ENCODE measurements at places on chromosomes 3 and 15.
A peak's percentile ranks its signal among the peaks of the same experiment; 100 is the strongest.

GRCh38 chr3:160941885-160942494 is 163.2 kb downstream of the B3GALNT1 start:
- DNase-seq = peak; percentile 79

GRCh38 chr3:141511361-141511760 is 24.5 kb downstream of the RASA2 start:
- DNase-seq = no peak

GRCh38 chr3:123188058-123188457 is 13.7 kb upstream of the SEC22A start:
- DNase-seq = no peak

DNA sequence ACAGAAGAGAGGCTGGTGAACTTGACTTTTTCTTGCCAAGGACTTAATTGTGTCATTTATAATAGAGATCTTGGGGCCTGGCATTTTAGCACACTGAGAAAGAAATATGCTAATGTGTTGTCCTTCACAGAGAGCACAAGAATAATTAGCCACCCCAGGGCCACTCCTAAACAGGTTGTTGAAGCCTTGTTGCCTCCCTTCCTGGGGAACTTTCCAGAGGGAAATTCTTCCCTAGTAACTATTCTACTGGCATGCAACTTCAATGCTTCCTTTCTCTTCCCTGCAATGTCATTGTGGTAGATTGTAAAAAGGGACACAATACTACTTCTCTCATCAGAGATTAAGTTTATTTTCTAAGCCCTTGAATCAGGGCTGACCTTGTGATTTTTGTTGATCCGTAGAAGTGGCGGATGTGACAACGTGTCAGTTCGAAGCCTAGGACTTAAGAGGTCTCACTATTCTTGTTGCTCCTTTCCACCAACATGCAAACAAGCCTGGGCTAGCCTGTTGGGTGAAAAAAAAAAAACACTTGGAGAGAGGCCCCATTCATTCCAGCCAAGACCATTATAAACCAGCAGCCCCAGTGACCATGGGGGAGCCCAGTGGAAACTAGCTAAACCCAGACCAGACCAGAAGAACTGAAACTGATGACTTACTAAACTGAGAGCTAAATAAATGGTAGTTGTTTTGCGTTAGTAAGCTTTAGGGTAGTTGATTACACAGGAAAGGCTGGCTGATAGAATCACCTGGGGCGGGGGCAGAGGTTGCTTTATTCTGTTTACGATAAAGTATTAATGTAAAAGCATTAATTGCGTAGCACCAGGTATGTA is 287.2 kb downstream of the SHQ1 start:
- DNase-seq = no peak

DNA sequence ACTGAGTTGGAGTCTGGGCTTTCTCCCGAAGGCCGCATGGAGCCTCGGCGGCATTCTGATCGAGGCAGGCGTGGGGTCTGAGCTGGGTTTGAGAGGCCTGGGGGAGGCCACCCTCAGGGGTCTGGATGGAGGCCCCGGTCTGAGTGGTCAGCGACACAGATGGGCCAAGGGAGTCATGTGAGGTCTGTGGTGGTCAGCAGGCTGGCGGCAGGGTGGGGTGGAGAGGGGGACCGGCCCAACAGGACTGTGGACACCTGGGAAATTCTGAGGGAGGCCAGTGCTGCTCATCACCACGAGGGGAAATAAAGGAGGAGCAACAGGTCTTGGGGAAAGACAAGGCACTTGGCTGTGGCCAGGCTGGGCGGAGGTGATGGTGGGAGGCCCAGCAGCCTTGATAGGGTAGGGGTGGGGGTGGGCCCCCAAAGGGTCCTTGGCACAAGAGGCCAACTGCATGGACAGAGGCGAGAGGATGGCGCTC is 16.2 kb downstream of the CTSH start:
- DNase-seq = no peak

DNA sequence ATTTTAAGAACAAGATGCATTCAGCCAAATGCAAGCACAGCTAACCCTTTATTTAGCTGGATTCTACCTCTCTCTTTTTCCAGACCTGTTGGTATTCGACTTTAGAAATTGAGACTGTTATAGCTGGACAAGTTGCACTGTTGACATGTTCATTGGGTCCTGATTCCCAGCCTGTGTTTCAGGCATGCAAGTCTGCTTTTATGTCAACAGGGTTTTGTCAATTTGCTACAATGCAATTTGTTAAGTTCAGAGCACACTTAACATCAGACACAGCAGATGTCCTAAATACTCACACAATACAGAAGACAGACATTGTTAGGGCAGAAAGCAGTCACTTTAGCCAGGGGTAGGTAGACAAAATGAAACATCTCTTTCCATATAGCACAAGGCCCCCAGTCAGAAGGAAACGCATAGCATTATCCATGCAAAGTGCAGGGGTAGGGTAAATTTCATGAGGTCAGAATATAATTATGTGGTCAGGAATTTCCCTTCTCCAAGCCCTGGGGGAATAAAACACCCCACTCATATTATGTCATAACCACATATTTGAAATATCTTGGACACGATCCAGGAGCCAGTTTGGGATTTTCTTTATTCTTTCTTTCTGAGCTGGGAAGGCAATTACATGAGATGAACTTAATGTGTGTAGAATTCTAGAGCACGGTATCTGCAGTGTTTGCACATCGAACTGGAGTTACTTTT is 504.1 kb downstream of the NTRK3 start:
- no peak for DNase-seq

- DNase-seq = no peak
Measured at GRCh38 chr3:118942671-118943070, 92.0 kb downstream of the IGSF11 start.

DNA sequence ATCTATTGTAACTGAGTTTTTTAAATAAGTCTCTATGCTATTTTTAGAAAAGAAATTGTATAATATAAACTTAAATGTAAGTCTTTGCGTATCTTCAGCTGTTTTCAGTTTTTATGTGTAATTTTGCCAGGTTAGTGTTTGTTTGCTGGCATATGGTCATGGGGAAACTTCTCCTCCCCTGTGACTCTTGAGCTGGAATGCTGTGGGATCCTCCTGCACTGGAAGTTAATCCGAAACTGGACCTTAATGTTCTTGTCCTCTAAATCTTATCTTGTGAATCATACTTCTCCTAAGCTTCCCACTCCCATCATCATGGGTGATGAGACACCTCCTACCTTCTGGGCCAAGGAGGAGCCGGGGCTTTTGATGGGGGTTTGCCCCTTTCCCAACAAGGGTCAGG is 52.4 kb upstream of the CHST2 start:
- no peak for DNase-seq

GRCh38 chr15:24772266-24772665 is 96.7 kb downstream of the NPAP1 start:
- no peak for DNase-seq

DNA sequence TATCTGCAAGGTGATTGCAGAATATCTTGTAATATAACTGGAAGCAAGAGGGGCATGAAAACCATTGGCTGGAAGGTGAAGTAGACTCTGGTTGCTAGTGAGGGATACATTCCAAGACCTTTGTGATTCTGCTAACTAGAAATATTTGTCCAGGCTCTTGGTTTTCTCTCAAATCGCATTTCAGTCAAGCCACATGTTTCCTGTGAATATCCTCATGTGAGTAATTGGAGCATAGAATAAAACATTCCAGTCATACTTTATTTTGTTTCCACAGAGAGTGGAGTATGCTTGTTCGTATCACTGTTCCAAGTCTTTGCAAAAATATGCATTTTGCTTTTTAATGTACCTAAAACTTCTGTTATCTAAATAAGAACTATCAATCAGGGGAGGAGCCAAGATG is 850.0 kb downstream of the EPHA3 start:
- no peak for DNase-seq

DNA sequence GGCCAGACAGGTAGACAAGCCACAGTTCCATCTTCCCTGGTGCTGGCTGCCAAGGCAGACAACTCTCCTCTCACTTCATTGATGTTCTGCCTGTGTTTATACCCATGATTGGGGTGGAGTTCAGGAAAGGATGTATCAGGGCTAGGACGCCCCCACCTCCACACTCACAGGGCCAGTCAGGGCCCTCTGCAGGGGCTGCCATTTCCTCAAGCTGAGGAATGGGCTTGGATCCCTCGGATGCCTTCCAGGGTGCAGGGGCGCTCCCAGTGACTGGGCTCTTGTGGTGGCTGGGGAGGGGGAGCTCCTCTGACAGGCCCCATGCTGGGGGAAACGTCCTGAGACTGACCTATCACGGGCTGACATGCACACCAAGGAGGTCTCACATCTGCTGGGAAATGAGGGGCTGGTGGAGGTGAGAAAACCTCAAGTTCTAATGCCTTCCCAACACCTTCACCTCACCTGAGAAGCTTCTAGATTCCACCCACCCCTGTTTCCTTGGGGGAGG is 31.4 kb downstream of the SEMA7A start:
- DNase-seq = no peak

GRCh38 chr3:71142441-71143161 is 440.9 kb downstream of the FOXP1 start:
- DNase-seq = no peak

- DNase-seq = no peak
Measured at GRCh38 chr3:124652009-124652408, 78.2 kb upstream of the UMPS start.

DNA sequence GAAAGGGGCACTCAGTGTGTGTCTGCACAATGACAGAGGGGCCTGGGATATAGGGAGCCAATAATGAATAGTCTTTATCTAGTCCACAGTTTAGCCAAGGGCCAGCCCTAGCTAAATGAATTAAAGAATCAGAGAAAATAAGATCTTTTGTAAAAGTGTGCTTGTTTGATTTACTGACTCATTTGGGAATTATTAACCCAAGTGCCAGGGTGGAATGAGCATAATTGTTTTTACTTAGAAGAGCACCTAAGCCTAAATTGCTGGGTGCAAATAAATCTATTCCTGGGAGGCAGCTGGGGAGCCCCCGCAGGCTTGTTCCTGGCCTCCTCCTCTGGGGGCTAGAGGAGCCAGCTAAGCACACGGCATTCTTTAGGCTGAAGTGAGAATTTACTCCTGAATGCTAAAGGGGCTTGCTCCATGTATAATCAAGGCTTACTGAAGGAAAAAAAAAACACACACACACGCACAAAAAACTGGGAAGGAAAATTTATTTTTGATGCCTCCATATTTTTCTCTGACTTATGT is 405.3 kb upstream of the SUCLG2 start:
- DNase-seq = no peak

- DNase-seq = no peak
Measured at GRCh38 chr3:42853739-42854302, 21.9 kb downstream of the CYP8B1 start.

DNA sequence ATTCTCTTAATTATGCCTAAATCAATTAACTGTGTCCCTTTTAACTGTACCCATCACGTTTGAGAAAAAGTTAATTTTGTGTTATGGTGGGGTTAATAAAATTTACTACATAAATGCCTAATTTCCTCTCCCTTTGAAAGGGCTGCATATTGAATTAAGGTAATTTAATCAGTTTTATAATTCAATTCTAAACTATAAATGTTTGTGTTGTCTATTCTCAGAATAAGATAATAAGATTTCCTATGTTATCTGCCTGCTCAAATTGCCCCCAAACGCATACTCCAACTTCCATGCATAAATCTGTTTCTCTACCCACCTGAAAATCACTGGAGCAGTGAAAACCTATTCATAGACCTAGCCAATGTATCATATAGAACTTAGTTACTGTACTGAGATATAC is 1716.1 kb downstream of the SI start:
- no peak for DNase-seq

- DNase-seq = peak; percentile 24
Measured at GRCh38 chr3:122356402-122356801, 26.6 kb downstream of the MIX23 start.

- DNase-seq = no peak
Measured at GRCh38 chr15:57354436-57355123, 21.7 kb upstream of the CGNL1 start.

- DNase-seq = peak; percentile 32
Measured at GRCh38 chr3:129602730-129603560, 3.5 kb downstream of the PLXND1 start.

DNA sequence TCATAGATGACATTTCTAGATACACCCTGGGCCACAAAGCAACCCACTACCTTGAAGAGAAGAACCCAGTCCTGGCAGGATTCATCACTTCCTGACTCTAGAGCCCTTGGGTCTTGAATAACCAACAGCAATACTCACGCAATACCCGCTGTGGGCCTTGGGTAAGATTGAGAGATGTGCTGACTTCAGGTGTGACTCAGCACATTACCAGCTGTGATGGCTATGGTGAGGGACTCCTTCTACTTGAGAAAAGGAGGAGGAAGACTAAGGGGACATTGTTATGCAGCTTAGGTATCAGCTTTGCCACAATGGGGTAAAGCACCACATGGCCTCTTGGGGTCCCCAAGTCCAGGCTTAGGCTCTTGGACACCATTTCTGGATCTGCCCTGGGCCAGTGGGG is 14.9 kb downstream of the C3orf33 start:
- no peak for DNase-seq

DNA sequence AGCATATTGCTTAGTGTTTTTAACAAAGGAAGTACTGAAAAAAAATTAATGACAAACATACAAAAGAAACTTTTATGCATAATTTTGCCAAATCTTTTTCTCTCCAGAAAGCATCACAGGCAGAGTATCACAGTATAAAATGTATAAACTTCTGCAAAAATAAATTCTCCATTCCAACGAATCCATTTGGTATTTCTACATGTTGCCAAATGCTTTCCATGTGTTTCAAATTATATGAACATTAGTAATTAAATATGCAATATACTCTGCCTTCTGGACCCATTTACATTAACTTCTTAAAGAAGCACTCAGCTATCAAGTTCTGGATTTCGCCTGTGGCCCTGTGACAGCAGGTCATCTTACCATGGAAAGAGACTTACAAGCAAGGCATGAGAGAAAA is 189.1 kb upstream of the ALCAM start:
- no peak for DNase-seq

DNA sequence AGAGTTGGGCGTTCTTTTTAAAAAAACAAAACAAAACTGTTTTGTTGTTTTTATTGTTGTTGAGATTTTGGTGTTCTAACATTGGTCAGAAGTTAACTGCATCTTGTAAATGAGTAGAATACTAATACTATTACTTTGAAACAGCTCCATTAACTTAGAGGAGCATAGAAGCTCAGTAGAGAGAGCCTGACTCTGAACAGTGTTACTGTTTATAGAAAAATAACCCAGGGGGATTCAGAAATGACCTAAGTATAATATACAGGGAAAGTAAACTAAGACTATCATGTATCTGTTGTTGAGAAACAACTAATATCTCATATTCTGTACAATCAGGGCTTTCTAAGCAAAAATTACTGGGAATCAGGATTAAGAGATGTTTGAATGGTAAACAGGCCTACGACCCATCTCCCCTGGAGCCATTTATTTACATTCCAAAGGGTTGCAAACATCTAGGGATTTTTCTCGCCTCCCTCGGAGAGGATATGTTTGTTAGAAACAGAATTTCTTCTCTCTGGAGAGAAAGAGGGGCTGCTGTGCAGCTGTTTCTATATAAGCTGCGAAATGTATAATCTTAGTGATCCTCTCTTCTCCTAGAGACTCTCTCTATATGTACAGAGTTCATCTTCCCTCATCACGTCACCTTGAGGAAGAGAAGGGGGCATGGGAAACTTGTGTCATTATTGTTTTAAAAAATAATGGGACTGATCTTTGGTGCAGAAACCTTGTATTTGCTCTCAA is 827.5 kb upstream of the DPPA4 start:
- DNase-seq = no peak

All from DND-41 (cell line).